ENCODE measurements at places on chromosomes 1 and 21. TPM values are rescaled to one million over a fixed set of nuclear protein-coding genes. Genes with fewer than 3 reads are reported as not detected.

- DNase-seq, result no peak
These were observed 746.6 kb upstream of the B3GALT2 start for GRCh38 chr1:193932979-193933378.

DNA sequence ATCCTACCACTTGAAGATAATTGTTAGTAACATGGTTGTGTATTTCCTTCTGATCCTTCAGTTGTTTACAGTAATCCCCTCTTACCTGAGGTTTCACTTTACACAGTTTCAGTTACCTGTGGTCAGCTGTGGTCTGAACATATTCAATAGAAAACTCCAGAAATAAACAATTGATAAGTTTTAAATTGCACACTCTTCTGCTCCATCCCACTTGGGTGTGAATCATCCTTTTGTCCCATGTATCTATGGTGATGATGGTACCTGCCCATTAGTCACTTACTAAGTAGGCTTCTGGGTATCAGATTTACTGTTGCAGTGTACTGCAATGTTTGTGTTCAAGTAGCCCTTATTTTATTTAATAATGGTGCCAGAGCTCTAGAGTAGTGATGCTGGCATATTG is 62.5 kb downstream of the OSBPL9 start:
- DNase-seq, result no peak

DNA sequence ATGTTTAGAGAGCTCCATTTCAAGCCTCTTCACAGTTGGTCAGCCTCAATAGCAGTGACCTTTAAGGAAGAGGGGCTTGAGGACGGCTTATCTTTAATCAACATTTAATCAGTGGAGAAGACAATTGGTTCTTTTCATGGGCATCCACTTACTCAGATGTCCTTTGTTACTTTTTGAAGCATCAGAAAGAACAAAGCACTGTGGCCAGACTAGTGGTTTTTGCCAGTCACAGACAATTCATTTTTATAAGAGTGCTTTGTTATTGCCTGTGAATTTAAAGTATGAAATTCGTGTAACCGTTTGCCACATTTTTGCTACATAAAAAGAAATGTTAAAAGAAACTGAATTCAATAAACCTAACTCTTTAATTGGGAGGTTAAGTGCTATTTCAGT is 222.8 kb downstream of the TPR start:
- DNase-seq, result no peak

DNA sequence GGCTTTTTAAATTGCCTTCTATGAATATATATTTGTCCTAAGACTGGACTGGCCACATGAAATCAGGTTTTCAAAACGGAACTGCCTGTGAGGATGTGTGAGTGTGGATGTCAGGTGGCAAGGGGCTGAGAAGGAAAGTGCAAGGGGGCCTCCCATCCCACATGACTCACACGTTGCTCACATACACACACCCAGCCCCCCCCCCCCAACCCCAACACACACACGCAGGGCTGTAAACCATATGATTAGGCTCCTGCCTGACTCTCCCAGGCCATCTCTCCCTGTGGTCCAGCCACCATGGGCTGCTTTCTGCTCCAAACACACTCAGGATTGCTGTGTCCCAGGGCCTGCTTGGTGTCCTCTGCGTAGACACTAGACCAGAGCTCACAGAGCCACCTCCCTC is 22.4 kb downstream of the DEGS1 start:
- DNase-seq, result no peak

- DNase-seq, result no peak
These were observed 4.7 kb downstream of the MAP1LC3C start for GRCh38 chr1:241994171-241994570.

The KPRP gene
- not detected for total RNA-seq

GRCh38 chr1:86774305-86775295 is 70.2 kb downstream of the SH3GLB1 start:
- peak; percentile 55 for DNase-seq

DNA sequence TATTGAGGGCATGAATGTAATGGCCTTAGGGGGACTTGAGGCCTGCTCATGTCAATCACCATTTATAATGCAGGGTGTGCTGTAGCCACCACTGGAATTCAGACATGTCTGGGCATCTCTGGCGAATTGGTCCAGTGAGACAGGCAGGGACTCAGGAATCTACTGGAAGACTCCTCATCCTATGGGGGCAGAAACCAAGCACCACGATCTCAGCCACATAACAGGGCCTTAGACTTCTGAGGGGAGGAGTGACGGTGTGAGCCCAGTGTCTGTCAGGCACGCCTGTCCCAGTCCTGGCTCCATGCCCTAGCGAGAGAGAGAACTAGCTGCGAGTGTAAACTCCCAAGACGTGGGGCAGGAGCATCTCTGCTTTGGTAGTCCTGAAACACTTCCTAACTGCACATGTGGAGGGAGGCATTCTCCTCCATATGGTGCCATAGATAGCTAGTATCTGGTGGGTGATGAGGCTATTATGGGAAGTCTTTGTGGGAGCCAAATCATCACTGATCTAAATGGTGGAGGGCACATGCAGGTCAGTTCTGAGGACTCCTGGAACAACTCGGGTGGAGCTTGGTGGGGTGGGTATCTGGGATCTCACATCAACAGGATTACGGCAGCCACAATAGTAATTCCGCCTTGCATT is 29.8 kb upstream of the KIAA0040 start:
- no peak for DNase-seq

The S100A7 gene
- total RNA-seq, result not detected

DNA sequence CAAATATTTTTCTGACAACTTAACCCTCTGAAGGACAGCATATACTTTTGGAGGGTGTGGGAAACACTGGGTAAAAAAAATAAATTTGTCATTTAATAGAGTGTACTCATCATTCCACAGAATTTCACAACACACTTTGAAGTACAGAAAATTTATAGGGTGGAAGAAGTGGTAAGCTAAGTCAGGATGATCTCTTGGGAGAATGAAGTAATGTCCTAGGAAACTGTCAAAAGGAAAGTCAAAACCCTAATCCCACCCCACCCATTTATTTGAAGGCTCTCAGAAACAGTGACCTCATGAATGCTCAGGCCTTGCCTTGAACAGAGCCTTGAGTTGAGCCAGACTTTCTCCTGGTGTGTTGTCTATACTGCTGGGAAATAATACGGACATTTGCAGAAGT is 7.3 kb upstream of the UAP1 start:
- no peak for DNase-seq

- no peak for DNase-seq
These were observed 201.2 kb downstream of the TGFB2 start for GRCh38 chr1:218546314-218546713.

GRCh38 chr1:9836632-9836960 is 12.8 kb upstream of the CLSTN1 start:
- no peak for DNase-seq
